ENCODE measurements at places on chromosomes 11 and 22.

GRCh38 chr11:26947904-26948639 is 45.8 kb upstream of the FIBIN start:
- DNase-seq: no peak

DNA sequence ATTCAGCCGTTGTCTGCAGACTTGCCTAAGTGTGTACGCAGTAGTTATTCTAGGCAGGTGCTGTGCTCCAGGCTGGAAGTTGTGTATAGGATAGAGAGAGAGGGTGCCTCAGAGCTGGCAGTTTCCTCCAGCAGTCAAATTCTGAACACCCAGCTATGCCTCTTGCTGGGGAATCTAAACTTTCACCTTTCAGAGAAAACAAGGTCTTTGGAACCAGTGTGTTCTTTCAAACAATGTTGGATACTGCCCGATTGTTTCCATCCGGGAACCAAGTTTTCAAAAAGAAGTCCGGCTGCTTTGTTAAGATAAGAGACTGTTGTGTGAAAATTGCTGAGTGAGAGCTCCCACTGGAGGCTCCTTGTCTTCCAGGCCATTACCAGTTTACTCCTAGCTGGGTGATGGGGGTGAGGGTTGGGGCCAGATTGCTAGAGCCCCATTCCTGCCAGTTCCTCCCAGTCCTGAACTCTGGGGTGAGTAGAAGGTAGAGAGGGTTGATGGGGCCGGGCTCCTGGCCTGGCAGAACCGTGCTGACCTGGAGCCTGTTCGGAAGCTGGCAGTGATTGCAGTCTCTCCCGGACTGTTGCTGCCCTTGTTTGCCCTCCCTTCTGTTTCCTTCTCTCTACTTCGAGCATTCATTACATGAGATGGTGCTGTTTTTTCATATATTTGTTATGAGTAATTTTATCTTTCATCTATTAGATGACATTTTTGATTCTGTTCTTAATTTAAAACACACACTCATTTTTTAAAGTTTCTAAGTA is 150.2 kb downstream of the TEAD1 start:
- DNase-seq: no peak

DNA sequence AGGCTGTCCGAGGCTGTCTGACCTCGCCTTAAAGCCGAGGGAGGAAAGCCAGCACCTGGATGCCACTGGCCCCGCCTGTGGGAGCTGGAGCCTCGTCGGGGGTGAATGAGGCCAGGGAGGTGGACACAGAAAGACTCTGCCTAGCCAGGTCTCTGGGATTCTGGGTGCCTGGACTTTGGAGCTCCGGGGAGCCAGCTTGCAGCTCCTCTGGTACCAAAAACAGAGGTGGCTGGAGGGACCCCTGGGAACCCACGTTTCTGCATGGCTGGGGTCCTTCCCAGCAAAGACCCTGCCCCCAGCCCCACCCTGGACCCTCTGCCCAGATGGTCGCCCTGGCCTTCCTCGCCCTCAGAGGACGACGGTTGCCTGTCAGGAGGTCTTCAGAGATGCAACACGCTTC is 239.7 kb downstream of the BRD1 start:
- no peak for DNase-seq

GRCh38 chr11:27444801-27445215 is 27.8 kb downstream of the LGR4 start:
- no peak for DNase-seq

GRCh38 chr11:26946257-26946716 is 47.6 kb upstream of the FIBIN start:
- DNase-seq: no peak

DNA sequence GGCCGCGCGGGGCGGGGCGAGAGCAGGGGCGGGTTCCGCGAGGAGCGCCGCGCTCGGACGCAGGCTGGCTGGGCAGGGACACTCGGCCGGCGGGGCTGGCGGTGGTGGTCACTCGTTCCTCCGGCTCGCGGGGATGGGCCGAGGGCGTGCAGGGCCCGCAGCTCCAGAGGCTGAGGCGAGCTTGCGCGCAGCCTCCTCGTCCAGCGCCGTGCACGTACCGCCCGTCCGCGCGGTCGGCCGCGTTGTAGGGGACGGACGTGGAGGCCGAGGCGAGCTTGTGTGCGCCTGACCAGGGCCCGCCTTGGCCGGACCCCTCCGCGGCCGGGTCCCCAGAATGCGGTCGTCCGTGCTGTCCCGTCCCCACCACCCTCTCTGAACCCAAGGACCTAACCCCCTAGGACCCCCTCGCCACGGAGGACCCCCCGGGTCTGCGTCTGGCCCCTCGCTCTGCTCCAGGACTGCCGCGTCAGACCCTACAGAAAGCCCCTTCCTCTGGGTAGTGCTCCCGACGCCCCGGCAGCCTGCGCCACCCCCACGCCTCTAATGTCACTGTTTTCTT is 569 bp upstream of the YPEL1 start:
- no peak for DNase-seq

DNA sequence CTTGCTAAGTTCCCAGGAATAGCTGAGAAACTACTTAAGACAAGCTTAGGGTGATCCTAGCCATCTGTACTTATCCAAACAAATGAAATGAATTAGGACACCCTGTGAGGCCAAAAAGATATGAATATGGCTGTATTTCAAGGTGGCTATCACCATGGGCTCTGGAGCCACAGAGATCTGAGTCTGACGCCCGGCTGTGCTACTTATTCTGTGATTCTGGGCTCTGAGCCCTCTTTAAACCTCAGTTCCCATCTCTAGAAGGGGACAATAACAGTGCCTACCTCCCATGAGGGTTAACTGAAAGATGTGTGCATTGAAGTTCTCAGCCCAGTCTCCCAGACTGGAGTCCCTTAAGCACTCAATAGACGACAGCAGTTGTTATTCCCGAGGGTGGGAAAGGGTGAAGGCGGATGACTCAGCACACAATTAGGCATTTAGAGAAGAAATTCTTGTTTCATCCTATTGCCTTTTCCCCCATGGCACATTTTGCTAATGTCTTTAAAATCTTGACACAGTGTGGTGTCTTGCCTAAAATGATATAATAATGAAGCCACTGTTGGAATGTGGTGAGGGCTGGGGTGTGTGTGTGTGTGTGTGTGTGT is 132.5 kb downstream of the ADAMTS15 start:
- DNase-seq: no peak

GRCh38 chr22:33220476-33221080 is 162.4 kb upstream of the SYN3 start:
- no peak for DNase-seq

DNA sequence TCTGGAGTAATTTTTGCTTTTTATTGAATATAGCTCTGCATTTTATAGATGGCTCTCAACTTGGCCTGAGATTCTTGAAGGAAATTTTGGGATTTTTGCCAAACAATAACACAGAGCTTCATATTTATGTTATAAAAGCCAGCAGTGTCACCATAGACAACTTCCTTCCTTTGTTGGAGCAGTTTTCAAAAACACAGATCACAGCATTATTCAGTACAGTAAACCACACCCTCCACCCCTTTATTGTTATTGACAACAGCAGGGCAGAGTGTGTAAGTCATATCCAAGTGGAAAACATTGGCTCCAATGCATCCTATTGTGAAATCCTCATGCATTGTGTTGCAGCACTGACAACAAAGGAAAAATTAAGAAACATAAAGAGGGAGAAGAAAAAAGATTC is 62.6 kb upstream of the PRSS23 start:
- DNase-seq: no peak

GRCh38 chr11:64619811-64620380 is 28.9 kb downstream of the SLC22A12 start:
- DNase-seq: peak; percentile 42

DNA sequence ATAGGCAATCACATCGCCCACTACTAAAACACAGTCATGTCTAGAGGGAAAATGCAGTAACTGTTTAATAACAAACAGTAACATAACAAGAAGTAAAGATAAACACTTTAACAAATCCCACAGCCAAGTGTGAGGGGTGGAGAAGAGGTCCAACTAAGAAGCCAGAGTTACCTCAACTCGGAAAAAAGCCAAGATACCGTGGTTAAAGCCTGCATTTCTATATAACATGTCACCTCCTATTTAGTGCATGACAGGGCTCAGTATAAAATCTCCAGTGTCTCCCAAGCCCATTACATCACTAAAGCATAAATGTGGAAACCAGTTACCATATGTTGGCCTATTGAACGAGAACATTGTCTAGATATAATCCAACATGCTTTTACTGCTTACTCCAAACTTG is 281.7 kb downstream of the LRRC4C start:
- DNase-seq: no peak

GRCh38 chr11:104120493-104121137 is 43.3 kb downstream of the PDGFD start:
- DNase-seq: no peak

GRCh38 chr22:20554824-20555223 is 47.4 kb downstream of the MED15 start:
- DNase-seq: no peak

- DNase-seq: no peak
Observed at GRCh38 chr22:23264610-23265367, 84.5 kb downstream of the BCR start.

- no peak for DNase-seq
Observed at GRCh38 chr11:14306481-14306880, 52.5 kb downstream of the RRAS2 start.

DNA sequence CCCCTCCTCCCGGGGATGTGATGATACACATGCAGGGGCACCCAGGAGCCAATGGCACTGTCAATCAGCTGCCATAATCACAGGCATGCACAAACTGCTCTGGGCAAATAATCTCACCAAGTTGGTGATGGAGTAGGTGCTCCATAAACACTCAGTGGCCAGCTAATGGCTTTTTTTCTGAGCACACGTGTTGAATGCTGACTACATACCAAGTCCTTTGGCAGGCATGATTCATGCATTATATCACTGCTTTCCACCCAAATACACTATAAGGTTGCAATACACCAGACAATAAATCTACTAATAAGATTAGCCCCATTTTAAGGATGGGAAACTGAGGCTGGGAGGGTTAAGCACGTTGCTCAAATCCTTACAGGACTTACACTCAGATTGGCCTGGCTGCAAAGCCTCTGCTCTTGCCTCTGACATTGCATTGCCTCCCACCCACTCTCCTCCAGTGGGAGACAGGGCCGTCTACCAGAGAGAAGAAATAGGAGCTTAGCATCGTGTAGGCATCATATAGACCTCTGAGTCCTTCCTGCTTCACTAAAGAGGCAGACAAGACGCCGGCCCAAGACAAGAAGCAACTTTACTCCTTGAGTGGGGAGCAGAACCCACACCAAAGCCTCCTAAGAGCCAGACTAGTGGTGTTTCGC is 32.7 kb upstream of the ACCSL start:
- no peak for DNase-seq

DNA sequence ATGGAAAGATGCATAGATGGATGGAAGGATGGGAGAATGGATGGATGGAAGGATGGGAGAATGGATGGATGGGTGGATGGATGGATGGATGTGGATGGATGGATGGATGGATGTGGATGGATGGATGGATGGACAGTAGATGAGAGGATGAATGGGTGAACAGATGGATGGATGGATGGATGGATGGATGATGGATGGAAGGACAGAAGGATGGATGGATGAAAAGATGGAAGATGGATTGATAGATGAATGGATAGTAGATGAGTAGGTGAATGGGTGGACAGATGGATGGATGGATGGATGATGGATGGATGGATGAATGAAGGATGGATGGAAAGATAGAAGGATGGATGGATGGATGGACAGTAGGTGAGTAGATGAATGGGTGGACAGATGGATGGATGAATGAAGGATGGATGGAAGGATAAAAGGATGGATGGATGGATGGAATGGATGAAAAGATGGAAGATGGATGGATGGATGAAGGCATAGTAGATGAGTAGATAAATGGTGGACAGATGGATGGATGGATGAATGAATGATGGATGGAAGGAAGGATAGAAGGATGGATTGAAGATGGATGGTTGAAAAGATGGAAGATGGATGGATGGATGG is 15.5 kb downstream of the FGF3 start:
- DNase-seq: no peak

DNA sequence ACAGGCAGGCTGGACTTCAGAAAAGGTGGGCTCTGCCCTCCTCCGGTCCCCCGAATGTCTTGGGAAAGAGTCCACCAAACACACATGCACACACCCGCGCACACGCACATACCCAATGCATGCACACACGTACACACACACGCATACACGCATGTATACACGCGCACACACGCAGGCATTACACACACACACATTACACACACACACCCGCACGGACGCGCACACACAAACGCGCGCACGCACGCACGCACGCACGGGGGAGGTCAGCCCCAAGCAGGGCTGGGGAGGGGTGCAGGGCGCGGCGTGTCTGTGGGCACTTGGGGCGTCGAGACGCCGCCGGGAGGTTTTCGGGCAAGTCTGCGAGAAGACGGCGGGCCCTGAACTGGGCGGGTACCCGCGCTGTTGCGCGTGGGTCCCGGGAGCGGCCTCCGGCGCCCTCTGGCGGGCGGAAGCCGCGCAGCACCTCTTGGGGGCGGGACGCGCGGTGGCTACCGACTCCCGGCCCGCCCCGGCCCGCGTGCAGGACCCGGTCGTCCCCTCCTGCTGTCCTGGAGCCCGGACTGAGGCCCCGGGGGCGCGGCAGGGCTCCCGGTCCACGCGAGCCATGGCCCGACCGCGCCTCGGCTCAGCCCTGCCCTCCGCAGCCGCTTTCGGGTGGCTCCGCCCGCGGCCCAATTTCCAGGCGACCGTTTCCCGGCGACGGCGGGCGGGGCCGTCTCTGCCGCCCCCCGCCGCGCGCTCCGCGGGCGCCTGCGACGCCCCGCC is 3.6 kb downstream of the SEPTIN5 start:
- no peak for DNase-seq

GRCh38 chr11:74418509-74418895 is 20.3 kb upstream of the PGM2L1 start:
- no peak for DNase-seq

- DNase-seq: no peak
Observed at GRCh38 chr11:94328587-94329080, 24.3 kb downstream of the IZUMO1R start.

- DNase-seq: no peak
Observed at GRCh38 chr11:1906181-1906580, 13.3 kb upstream of the TNNT3 start.

DNA sequence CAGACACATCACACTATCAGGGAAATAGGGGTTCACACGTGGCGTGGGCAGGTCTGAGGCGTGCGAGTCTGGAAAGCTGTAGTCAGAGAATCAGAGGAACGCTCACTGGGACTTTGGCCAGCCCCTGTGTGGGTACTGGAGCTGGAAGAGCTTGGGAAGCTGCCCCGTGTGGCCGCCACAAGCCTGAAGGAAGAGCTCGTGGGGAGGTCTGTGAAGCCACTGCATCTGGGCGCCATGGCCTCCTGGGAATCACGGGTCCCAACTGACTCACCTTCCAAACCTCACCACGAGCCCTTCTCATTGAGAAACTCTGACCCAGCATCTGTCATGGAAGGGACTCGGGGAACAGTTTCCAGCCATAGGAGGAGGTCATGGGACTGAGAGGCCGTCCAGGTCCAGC is 5.9 kb upstream of the MRGPRF start:
- DNase-seq: no peak

- no peak for DNase-seq
Observed at GRCh38 chr22:44952863-44953746, 56.7 kb downstream of the PHF21B start.

- DNase-seq: no peak
Observed at GRCh38 chr11:130216591-130217132, 57.1 kb downstream of the ST14 start.
